ENCODE measurements at places on chromosomes 3 and 15.
A peak's percentile ranks its signal among the peaks of the same experiment; 100 is the strongest.

GRCh38 chr3:52119099-52119498, 35.1 kb downstream of the POC1A start:
- no peak for DNase-seq

DNA sequence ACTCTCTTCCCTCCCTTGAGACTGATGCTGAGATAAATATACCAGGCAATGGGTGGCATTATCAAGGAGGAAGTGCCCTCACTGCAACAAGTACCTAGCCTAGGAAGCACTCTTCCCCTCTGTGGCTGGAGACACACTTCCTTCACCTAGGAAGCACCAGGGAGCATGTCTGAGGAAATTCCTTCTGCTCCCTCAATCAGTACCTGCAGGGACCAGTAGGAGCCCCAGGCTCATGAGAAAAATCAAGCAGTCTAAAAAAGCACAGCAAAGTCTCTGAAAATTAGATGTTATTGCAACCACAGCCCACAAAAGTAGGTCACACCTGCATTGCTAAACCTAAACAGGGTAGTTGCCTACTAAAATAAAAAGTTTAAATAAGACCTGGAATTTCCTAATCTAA, 78.2 kb upstream of the TRPM1 start:
- no peak for DNase-seq

GRCh38 chr15:52362497-52362896, 66.9 kb upstream of the MYO5C start:
- no peak for DNase-seq

DNA sequence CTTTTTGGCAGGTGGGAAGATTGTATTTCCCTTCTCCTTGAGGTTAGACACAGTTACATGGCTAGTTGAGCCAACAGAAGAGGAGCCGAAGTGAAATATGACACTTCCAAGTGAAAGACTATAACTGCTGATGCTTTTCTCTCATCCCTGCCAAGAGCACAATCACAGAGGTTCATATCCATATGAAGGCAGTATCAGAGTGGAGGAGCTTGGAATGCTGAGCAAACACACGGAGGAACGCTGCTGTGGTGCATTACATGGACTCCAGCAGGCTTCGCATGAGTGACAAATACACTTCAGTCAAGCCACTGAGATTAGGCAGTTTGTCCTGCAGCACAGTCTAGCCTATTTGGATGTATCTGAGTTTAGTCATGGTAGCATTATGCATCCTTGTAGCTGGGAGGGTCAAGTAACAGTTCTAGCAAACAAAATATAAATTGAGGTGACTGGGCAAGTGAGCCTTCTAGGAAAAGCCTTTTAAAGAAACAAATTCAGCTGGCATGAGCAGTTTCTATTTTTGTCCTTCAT, 5.4 kb downstream of the IQCF6 start:
- DNase-seq: no peak

DNA sequence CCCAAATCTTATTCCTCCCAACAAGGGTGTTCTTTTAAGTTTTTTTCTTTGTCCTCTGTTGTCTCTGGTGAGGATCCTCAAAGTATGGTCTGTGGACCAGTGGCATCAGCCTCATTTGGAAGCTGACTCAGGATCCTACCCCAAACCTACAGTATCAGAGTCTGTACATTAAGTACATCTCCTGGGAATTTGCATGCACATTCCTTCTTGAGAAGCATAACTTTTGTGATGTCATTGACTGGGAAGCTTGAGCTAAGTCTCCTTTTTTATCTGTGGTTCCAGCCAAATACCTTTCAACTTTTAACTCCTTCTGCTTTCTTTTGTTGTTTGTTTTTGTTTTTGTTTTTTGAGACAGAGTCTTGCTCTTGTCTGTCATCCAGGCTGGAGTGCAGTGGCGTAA, 40.5 kb downstream of the ARMC8 start:
- DNase-seq: no peak

DNA sequence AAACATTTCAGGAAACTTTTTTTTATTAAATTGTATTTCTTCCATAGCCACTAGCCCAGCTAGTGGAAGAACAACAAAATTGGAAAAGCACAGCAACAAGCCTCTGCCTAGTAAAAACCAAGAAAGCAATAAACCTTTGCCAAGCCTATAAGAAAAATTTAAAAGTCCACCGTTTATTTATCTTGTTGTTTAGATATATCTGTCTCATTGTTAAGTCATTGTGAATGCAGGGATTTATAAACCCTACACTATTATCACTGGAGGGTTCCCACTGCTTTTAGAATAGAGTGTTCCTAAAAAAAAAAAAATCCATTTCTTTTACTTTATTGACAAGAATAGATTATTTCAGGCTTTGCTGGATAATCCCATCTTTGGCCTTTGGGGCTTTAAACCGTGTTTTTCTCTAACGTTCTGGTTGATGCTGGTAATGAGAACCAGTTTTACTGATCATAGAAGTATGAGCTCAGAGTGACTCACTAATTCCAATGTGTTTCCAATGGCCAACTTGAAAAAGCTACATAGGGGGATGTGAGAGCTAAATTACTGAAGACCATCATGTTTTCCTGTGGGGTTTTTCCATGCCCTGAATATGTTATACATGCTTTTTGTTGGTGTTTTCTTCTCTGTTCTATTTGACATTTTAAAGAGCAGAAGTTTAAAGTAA, 634.1 kb downstream of the RBMS3 start:
- DNase-seq: no peak

- DNase-seq: no peak
These were observed 280.5 kb downstream of the GAP43 start for GRCh38 chr3:115903843-115904242.

- no peak for DNase-seq
These were observed 22.9 kb downstream of the FYCO1 start for GRCh38 chr3:45972534-45973402.

DNA sequence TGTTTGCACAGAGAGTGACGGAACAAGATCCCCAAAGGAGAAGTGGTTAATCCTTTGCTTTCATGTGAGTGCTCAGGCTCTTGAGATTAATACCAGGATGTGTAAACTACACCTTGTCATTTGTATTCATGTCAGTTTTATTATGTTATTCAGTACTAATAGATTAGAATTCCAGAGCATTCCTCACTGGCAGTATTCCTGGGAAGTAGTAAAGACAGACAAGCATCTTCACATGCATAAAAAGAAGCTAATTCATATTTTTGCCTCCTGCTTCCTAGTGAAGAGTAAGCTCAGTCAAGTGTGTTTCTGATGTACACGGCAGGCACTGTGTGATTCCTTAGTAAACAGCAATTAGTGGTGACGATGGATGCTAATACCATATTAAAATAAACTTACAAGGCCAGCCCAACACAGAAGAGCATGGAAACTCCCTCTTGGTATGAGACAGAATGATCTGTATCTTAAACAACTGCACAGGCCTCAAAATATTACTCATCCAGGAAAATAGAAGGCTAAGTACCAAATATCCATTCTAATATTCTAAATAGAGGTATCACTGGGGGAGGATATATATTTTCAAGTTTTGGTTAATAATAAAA, 336.8 kb upstream of the MCTP2 start:
- DNase-seq: no peak

DNA sequence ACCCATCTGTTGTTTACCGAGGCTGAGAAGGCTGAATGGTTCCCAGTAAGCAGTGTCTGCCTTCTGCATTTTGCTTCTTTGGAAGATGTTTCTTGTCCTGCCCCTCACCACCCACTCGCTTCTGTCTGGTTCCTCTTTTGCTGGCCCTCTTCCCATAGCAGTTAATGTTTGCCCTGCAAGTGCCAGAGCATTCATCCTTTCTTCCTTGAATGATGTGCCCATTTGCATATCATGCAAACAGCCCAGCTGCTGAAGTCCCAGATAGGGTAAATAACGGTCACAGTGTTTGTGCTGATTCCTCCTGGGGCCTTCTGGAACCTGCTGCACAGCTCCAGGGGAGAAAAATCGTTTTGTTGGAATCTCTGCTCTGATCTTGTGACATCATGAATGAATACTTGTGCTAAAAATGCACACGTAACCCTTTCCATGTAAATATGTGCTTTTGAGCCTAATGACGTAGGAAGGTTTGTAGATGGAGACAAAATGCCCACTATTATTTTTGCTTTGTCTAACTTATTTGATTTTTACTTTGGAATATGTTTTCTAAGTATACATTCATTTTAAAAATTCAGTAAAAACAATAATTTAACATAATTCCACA, 381.0 kb downstream of the SOX2 start:
- peak; percentile 39 for DNase-seq

- DNase-seq: no peak
These were observed 185.7 kb upstream of the CTDSPL start for GRCh38 chr3:37675833-37676596.

DNA sequence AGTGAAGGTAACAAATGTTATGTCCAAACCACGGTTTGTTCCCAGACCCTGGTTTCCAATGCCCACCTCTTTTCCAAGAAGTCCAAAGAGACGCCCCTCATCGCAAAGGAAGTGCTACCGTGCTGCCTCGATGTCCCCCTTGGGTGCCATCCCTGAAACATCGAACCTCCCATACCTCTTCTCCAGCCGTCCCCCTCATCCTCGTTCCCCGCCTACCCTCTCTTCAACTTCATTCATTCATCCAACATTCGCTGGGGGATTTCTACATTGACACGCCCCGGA, 467 bp downstream of the TIPIN start:
- no peak for DNase-seq

- no peak for DNase-seq
These were observed 845.4 kb downstream of the NAALADL2 start for GRCh38 chr3:175704366-175705055.

DNA sequence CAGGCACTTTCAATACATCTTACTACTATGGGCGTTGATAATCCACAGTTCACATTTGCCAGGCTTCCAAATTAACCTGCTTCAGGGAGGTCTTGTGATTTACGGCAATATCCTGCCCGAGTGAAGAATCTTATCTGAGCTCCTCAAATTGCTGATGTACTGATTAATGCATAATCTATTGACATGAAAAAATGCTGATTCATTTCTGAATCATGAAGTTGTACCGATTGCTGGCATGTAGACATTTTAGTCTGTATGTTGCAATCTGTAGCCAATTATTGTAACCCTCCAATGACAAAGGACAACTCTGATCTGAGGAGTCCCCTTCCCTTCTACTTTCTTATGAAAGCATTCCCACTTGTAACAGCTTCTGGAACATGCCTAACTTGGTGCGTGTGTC, 97.2 kb downstream of the SEC22A start:
- DNase-seq: no peak

- DNase-seq: no peak
These were observed at the start of gene MRAS for GRCh38 chr3:138347960-138348753. Gene MRAS (plus strand): TSS chr3:138348579. CDS start chr3:138372884, 24,305 bp downstream.

DNA sequence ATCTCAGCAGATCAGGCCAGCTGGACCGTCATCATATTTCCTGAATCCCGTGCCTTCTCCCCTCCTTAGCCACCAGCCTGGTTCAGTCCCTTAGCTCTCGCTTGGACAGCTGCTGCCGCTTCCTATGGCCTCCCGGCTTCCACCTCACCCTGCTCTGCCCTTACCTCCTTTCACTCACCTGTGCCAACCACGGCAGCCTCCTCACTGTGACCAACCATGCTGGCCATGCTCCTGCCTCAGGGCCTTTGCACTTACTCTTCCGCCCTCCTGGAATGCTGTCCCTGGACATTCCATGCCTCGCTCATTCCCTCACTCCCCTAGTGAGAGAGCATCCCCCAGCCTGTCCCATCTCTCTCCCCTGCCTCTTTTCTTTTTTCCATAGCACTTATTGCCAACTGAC, 19.2 kb downstream of the GRIP2 start:
- DNase-seq: no peak

DNA sequence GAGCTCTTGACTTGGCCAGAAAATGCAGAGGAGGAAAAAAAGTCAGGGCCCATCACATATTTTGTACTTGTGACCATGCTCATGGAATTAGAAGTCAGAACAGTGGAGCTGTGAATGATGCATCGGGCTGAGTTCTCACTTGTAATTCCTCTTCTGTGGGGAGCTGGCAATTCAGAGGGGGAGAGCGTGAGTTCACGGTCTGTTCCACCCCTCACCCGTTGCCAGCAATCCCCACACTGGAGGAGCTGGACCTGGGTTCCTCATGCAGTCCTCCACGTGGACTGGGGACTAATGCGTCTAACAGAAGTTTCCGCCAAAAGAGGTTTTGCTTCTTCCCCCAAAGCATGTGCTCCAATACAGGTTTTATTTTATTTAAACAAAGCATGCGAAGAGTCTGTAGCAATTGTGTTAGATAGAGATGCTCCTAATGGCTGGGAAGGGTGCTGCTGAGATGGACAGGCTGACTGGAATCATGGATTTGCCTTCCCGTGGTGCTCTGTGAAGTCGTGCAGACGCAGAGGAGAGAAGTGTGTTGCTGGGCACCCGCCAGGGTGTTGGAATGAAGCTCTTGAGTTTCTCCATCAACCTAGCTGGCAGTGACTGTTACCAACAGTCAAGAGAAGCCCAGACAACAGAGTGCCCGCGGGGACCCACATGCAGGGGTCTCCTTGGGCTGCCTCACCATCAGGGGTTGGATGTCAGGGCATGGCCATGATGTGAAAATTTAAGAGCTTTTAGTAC, 77.4 kb upstream of the PCSK6 start:
- DNase-seq: no peak

GRCh38 chr15:89860431-89860830, 33.4 kb downstream of the AP3S2 start:
- no peak for DNase-seq

- DNase-seq: no peak
These were observed 396.3 kb upstream of the PROK2 start for GRCh38 chr3:72181251-72181650.

DNA sequence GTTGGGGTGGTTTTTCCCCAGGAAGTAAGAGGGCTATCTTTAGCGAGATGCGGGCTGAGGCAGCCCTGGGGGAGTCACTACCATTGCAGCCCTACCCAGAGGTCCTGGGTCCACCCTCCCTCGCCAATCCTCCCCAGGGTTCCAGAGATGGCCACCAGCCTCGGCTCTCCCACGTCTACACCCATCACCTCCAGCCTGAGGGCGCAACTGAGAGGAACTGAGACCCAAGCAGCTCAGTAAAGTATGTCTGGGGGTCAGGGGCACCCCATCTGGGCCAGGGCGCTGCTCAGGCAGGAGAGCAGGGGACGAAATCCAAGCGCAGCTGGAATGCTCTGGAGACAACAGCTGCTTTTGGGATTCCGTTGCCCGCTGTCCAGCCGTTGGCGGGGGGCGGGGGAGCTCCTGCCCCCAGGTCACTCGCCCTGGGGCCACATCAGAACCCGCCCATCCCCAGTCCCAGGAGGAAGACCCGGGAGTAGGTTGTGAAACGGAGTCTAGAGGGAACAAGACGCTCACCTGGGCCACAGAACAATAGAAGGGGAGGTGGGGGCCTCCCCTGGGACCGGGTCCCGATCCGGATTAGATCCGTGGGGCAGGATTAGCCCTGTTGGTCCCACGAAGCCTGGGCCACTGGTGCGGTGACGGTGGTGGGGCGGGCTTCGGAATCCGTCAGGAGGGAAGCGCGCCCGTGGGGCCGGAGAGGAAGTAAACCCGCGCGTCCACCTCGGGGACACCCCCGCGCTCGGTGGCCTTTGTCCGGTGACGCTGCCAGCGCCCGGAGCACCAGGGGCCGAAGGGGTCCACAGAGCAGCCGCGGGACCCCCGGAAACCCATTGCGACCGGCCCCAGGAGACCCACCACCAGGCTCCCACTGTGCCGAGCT, 1.4 kb upstream of the NDUFAF3 start:
- DNase-seq: no peak

- DNase-seq: peak; percentile 6
These were observed 64.6 kb upstream of the UBE2E1 start for GRCh38 chr3:23741036-23741706.
